Stimulated activated CD4-positive, alpha-beta T cell treated with anti-CD3 and anti-CD28 coated beads, Interleukin-4, amount 100 ng/mL, for 1 hour (primary cell): ENCODE measurements at places on chromosomes 3 and 15.

DNA sequence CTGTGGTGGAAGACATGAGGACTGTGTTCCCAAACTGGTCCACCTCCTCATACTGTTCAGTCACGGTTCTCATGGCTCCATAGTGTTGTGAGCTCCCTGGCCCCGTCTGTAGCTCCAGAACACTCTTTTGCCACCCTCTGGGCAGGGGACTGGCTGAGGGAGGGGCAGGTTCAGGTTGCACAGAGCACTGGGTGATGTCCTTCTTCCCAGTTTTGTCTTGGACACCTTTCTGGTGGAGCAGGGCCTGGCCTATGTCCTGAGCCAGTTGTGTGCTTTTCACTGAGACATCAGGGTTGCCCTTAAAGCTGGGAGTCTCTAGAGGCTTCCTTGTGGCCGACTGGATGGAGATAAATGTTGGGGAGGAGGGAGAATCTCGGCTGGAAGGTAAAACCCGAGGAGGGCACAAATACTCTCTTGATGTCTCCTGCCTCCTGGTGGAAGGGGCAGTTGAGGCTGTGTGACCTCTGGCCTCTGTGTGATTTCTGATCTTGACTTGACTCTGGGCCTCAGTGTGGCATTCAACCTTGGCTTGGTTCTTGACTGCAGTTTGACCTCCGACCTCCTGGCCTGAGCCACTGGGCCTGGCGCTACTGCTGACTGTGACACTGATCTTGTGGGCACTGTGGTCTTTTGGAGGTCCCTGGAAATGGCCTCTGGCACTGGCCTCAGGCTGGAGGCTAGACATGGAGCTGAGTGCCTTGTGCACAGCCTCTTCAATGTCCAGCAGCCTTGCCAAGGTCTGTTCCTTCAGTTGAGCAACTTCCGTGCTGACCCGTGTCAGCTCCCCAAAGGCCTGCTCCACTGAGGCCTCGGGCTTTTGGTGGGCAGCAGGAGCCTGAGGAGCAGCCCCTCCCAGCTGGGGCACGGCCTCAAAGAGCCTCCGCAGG, 8.1 kb downstream of the XIRP1 start:
- no peak for DNase-seq

DNA sequence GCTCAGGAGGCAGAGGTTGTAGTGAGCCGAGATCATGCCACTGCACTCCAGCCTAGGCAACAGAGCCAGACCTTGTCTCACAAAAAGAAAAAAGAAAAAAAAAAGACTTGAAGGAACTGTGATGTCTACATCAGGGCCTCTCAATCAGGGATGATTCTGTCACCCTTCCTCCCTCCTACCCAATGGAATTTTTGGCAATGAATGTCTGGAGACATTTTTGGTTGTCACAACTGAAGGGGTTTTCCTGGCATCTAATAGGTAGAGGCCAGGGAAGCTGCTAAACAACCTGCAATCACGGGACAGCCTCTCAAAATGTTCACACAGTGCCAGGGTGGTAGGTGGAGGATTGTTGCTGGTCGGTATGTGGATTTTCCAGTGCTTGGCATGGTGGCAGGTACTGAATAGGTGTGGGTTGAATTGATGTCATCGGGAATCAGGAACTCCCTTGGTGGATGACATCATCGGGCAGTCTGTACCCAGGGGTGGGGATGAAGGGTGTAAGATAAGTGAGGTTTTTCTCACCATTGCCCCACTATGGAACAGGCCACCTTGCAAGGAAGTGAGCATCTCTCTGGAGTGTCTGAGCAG, 71.3 kb downstream of the MESD start:
- DNase-seq = no peak

DNA sequence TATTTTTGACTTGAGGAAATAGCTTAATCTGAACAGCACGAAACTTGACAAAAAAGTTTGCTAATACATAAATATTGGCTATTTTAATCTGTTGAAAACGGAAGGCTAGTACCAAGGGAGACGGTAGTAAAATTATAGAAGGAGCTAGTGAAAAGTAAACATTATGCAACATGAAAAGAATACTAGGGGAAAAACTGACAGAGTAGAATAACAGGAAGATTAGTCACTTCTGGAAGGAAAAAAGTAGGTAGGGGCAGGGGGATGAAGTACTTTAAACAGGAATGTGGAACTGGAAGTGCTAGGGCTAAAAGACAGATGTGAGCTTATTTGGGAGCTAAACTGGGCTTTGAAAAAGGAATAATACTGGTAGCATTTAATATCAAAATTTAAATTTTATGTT, 60.1 kb downstream of the MBNL1 start:
- DNase-seq = no peak

- DNase-seq = no peak
Observed at GRCh38 chr3:105809208-105809888, 59.5 kb downstream of the CBLB start.

DNA sequence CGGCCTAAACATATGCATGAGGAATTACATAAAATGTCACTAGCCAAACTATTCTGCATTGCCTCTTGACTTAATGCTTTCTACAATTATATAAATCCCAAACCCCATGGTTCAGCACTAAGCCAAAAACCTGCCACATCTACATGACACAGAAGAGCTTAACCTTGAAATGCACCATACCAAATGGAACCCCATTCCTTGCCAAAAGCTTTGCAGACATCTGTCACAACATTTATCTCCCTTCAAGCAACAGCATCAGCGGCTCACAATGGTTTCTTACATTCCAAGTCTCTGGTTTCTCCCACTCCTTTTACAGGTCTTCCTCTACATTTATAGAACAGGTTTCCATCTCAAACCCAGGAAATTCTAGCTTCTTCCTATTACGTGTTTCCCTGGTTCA, 58.4 kb upstream of the GYG1 start:
- DNase-seq = no peak

- no peak for DNase-seq
Observed at GRCh38 chr3:153080778-153081240, 81.2 kb upstream of the RAP2B start.

DNA sequence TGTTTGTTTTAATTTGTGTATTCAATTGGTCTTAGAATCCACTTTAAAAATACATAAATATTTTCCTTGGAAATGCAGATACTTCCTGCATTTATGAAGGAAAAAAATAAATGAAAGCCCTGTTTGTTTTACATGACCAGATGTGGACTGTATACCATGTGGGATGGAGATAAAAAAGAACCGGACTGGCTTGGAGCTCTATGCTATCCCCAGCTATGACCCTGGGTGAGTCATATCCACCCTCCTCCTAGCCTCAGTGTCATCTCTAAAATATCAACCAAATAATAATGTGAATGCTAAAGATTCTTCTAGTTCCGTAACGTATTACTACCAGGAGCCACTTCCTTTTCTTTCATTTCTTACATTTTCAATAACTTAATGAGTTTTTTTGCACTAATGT, 44.5 kb upstream of the PDZRN3 start:
- DNase-seq = no peak

- no peak for DNase-seq
Observed at GRCh38 chr3:30273304-30274072, 332.9 kb upstream of the TGFBR2 start.

DNA sequence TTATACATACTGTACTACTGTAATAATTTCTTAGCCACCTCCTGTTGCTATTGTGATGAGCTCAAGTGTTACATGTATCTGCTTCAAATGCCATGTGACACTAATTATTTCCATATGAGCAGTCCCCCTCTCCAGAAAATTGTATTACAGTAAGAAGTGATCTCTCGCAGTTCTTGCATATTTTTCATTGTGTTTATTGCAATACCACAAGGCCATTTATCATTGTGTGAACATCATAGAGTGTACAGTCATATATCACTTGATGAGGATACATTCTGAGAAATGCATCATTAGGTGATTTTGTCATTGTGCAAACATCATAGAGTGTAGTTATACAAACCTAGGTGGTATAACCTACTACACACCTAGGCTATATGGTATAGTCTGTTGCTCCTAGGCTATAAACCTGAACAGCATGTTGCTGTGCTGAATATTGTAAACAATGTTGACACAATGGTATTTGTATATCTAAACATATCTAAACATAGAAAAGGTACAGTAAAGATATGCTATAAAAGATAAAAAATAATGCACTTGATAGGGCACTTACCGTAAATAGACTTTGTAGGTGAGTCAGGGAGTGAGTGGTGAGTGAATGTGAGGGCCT, 189.6 kb upstream of the MLF1 start:
- DNase-seq = no peak

- peak; percentile 11 for DNase-seq
Observed at GRCh38 chr3:195001961-195002861, 268.7 kb downstream of the XXYLT1 start.
